ENCODE measurements at places on chromosomes 2 and 18.

GRCh38 chr2:190999058-190999457 lies 14.9 kb downstream of the STAT1 start:
- no peak for DNase-seq

- no peak for DNase-seq
These were observed 146.5 kb downstream of the CABLES1 start for GRCh38 chr18:23281626-23282436.

- DNase-seq, result no peak
These were observed 119.1 kb upstream of the PELI1 start for GRCh38 chr2:64263315-64263714.

DNA sequence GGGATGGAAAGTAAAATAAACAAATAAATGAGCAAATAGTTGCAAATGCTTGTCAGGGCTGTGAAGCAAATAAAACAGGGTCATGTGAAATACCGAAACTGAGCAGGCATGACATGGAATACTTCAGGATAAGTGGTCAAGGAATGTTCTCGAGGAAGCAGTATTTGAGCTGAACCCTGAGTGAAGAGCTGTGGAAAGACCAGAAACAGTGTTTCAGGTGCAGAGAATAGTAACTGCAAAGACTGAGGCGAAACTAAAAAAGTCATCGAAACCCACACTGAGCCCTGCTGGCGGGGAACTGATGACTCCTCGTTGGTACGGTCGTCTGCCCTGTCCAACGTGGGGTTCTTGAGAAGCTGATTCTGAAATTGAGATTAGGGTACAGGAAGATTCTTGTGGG lies 27.2 kb upstream of the MYCN start:
- DNase-seq, result no peak

DNA sequence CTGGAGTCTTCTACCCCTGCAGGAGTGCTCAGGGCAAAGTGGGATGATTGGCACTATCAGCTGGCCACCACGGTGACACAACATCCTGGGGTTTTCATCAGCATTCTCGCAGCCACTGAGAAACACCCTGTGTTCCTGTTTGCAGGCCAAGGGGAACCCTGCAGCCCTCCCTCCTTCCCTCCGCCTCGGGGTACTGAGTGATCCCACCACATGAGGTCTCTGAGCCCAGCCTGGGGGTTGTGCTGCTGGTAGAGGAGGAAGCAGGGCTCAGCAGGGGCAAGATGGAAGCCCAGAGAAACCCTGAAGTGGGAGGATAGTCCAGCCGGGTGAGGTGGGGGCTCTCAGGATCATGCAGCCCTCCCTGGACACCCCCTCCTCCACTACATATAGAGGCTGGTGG lies at the start of gene OXER1:
Gene OXER1 (minus strand): TSS at position 40 of the 400 bp plus-strand sequence. CDS start 73 bp downstream, outside the sequence.
- no peak for DNase-seq

DNA sequence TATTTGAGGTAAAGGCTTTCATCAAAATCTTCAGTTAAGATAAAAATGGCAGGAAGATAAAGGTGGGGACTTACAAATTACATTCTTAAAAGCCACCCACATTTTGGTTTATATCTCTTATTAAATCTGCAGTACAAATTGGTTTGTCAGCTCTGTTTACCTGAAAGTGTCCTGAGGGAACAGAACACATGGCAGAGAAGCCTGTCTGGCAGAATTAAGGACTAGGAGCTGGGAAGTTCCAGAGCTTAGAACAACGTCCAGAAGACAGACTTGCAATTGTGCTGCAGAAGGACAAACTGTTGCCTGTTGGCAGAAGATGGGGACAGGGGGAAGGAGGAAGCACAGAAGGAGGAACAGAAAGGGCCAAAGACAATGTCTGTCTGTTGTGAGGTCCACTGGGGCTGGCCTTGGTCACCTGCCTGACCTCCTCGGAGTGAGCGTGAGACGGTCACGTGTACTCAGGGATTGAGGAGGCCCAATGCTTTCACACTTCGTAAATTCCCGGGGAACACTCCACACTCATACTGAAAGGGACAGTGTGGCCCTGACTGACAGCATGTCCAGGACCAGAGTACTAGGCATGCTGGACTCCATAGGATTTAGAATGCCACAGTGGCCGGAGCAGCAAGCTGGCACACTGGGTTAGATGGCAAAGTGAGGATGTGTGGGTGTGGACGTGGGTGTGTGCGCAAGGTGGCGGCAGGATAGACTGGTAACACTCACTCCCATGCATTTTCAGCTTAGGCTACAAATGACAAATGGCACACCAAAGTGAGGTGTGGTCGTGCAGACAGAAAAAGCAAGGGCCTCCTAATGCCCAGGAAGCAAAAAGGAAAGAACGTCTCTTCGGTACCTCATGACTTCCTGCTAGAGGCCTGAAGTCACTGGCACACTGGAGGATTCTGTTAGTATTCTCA lies 210.9 kb upstream of the REV1 start:
- no peak for DNase-seq

- no peak for DNase-seq
These were observed 49.3 kb downstream of the GLS start for GRCh38 chr2:190929919-190930318.

DNA sequence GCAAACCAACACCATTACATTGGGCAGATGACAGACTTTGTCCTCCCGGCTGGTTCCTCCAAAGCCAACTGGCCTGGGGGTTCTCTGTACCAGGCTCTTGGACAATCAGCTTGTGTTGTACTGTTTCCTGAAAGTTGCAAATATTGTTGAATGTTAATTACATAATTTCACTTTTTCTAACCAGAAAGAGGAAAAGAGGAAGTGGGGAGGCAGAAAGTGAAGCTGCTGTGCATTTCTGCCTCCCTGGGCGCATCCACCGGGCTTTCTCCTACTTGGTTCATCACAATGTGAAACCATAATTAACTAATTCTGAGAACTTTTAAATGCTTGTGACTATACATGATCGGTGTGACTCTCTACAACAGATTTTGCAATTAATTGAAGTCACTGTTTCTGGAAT lies 10.1 kb downstream of the TWIST2 start:
- no peak for DNase-seq

GRCh38 chr18:56803051-56803450 lies 151.9 kb downstream of the WDR7 start:
- DNase-seq, result no peak

DNA sequence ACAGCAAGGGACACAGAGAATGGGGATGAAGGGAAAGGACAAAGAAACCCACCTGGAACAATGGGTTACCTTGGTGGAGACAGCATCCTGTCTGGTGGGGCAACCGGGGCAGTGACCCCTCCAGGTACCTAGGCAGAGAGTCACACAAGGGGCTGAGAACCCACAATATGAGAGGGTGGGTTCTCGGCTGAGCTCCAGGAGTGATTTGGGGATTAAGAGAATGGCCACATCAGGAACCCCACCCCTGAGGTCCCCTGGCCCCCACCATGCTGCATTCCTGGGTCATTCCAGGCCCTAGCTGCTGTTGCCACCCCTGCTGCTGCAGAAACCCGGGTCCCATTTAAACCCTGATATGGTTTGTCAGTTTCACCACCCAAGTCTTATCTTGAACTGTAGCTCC lies 172.3 kb downstream of the RTP5 start:
- no peak for DNase-seq

DNA sequence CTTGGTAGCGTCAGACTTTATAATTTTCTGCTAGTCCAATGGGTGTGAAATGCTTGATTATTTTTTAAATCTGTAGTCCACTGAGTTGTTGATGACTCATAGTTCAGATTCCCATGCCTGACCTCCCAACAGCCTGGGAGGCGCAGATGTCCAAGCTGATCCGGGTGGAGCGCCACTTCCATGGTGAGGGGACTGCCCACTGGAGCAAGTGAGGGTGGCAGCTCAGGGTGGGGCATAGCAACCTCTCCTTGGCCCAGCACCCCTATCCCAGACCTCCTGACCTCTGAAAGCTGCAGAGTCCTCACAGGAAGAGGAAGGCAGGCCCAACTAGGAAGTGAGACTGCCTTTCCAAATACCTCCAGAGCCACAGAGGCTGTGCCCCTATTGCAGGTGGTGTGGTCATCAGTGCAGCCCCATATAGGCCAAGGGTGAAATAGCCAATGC lies 4.4 kb downstream of the MAL start:
- no peak for DNase-seq

DNA sequence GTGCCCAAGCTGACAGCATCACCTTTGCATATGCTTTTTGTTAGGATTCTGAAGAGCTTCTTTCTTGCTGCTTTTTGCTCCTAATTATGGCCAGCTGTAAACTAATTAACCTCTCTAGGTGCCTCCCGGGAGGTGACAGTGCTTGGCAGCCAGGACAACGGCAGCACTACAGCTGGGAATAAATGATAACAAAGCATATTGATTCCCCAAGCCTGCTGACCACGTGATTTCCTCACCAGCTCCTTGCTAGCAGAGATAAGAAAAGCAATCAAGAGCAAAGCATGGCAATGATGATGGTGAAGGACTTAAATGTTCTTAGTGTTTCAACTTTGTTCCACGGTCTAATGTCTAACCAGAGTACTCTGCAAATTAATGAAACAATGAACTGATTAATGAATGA lies 1074.4 kb upstream of the GYPC start:
- DNase-seq, result no peak

- no peak for DNase-seq
These were observed 237.6 kb upstream of the UBE2E3 start for GRCh38 chr2:180742801-180743200.

DNA sequence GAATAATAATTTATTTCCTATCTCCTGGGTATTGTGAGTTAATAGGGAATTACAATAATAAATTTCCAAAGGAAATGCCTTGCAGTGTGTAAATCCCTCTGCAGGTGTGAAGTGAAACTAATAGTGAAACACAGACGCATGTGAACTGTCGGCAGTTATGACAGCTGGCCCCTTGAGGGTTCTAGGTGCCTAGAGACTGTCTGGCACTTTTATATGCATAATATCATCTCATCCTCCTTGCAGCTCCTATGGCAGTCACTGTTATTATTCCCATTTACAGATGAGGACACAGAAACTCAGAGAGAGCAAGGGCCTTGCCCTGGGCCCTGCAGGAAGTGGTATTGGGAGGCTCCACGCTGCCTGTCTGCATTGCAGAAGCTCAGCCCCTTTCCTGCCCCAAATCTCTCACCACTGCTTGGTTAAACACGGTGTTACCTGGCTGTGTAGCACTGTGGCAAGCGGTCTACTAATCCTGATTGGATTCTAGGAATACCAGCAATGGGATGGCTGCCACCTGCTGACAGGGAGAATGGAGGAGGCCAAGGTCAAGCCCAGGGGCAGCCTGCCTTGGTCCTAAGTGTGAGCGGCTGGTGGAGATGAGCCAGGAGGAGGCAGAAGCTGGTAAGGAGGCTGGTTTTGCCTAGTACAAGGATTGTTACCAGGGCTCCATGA lies 32.8 kb upstream of the ACKR3 start:
- peak; percentile 58 for DNase-seq

DNA sequence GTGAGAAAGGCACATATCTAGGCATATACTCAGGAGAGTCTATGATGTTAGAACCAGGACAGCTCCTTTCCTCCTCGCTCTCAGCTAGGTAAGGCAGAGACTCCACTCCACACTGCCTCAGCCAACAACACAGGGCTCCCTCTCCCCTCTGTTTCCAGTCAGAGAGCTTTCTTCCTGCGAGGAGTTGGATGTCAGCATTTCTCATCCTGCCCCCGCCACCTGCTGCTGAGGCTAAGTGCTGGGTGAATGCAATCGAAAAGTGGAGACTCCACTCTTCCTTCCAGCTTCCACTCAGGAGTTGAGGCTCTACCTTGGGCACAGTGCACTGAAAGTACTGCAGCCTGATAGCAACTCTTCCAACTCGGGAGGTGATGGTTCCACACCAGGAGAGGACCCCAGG lies 177.2 kb upstream of the RAB6C start:
- DNase-seq, result no peak

DNA sequence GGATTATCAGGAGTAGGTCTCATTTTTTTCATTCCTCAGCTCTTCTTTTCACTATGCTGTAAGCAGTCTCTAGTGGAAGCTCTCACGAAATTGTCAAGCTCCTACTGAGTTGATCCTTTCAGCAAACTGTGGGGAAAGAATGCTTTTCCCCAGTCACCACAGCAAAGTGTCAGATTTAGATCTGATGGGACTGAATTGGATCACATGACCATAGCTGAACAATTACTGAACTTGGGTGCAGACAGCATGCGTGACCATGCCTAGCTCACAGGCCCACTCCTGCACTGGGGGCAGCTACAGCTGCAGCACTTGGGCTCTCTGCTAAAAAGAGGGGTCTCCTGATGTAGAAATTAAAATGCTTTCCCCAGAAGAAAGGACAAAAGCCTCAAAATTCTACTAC lies 3.1 kb downstream of the ARHGAP15 start:
- no peak for DNase-seq

GRCh38 chr2:64649013-64649484 lies 4.7 kb downstream of the SERTAD2 start:
- no peak for DNase-seq

DNA sequence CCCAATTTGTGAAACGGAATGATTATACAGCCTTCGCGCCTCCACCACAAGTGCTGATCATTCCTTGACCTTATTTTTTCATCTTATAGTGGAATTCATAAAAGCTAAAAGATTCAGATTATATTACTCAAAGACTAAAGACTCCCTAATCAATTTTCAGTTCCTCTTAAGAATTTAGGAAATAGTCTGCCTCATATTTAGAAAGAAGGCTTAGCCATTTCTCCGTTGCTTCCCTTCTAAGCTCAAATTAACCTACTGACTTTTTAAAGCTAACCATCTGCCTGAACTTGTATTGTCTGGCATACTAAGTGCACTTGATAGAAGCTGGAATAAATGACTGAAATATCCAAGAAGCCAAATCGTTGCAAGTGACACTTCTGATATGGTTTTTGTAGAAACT lies 44.7 kb downstream of the HNRNPLL start:
- DNase-seq, result no peak

DNA sequence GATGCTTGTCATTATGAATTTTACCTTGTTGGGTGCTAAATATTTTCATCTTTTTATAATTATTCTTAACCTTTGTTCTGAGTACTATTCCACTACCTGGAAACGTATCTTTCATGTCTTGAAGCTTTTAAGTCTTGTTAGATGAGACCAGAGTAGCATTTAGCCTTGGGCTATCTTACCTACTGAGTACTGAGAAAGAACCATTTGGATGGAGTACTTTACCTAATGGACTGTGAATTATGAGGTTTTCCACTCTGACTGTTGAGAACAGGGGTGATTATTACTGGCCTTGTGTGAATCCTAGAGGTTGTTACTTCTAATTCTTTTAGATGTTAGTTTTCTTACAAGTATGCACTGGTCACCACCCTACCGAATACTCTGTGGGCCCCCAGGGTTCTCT lies 63.5 kb downstream of the CCDC102B start:
- DNase-seq, result no peak

GRCh38 chr2:207166349-207167098 lies 776 bp upstream of the KLF7 start:
- peak; percentile 75 for DNase-seq

GRCh38 chr2:181305301-181306123 lies 151.7 kb upstream of the ITGA4 start:
- DNase-seq, result peak; percentile 69

DNA sequence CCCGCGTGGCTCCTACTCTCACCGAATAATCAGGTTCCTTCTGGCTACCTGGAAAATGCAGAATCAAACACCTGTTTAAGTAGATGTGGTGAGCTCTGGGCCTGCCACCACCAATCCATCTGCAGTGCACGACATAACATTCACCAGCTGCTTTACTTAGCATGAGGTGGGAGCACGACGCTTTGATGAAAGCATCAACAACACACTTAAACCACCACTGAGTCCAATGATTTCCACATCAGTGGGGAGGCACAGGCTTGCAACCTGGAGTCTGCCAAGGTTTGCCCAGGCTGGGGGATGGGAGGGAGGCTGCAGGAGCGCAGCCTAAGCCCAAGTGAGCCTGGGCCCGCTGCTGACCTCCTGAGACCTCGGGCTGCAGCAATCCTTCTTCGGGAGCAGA lies 415.5 kb downstream of the MEIS1 start:
- DNase-seq, result no peak

Data from CD4-positive, alpha-beta T cell treated with Interleukin-12 subunit alpha and Interleukin-12 subunit beta, for 1 hour (primary cell).